Activated T-helper 1 cell treated with anti-CD3 and anti-CD28 coated beads, Interleukin-2, amount 50 U/mL, for 16 hours (primary cell): ENCODE measurements at places on chromosomes 3 and 15.

DNA sequence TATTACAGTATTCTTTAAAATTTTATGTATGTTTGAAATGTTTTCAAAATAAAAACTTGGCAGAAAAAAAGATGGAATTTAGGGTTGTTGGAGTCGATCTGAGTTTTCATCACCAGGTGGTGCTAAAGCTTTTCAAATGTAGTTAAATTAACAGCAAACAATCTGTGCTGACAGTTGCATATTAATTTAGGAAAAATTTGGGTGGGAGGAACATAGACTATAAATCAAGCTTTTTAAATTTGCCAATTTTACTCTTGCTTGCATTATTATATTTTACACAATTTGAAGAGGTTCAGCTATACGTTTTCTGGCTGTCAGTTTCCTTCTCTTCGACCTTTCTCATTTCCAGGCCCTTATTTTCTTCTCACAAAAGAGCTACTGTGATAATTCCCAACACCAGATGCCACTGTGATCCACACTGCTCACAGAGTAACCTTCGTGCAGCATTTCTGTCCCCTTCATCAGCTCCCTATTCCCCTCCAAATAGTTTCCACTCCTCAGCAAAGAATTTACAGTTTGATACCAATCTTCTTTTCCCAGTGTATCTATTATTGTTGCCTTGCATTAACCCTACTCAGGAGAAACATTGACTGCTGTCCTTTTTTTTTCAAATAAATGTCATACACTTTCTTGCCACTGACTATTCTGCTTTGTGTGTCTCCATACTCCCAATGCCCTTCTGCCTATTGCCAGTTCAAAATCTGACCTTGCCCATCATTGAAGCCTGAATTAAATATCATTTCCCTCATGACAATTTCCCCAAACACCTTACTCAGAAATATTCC lies 53.4 kb upstream of the EIF5A2 start:
- DNase-seq: no peak

DNA sequence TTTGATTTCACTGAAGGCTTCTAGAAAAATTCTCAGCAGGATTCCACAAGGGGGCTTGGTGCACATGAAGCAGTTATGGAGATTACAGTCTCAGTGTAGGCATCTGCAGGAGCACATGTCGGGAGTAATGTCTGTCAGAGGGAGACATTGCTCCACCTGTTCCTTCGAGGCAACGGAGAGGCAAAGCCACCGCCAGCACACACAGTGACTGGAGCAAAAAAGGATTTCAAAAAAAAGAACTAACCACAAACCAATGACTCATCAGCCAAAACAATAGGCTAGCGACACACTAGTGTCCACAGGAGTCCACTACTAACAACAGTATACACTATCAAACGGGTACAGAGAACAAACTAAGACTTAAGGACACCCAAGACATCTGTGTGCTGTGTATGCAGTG lies 68.9 kb downstream of the NPTN start:
- DNase-seq: no peak

DNA sequence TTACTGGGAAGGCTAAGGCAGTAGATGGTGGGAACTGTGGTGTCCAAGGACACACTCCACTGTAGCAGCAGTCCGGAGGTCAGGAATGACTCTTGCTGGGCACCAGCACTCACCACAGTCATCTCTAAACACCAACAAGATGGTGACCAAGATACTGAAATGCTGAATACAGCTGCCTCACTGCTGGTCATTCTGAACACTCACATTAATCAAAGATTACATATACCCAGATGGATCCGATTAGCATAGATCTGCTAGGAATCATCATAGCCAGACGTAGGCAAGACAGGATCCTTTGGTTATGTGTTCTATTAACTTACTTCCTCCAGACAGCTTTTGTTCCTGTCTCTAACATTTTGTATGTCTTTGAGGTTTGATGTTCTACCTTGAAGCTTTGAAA lies 134.9 kb upstream of the BFSP2 start:
- no peak for DNase-seq

DNA sequence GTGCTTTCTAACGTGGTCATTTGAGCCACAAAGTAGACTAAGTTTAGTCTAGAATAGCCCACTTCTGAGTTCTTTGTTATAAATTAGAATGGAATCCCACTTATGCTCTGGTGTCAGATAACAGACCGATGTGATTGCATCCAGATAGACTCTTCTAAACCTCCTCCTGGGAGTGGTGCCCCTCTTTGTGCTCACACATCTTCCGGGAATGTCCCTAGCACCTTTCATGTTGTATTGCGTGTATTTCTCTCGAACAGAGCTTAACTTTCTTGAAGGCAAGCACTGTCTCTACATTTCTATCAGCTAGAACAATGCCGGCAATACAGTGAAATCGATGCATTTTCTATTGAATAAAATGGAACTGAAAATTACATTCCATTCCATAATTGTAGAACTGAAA lies 23.0 kb downstream of the CP start:
- no peak for DNase-seq

- no peak for DNase-seq
These were observed 5.7 kb downstream of the THBS1 start for GRCh38 chr15:39586387-39587095.

GRCh38 chr15:64895285-64896065 lies 16.2 kb upstream of the ANKDD1A start:
- DNase-seq: no peak
